Psoas muscle (tissue), 8 donors: ENCODE measurements at places on chromosomes 5 and 9. TPM values are rescaled to one million over a fixed set of nuclear protein-coding genes. Genes with fewer than 3 reads are reported as not detected.
A peak's percentile ranks its signal among the peaks of the same experiment; 100 is the strongest.

DNA sequence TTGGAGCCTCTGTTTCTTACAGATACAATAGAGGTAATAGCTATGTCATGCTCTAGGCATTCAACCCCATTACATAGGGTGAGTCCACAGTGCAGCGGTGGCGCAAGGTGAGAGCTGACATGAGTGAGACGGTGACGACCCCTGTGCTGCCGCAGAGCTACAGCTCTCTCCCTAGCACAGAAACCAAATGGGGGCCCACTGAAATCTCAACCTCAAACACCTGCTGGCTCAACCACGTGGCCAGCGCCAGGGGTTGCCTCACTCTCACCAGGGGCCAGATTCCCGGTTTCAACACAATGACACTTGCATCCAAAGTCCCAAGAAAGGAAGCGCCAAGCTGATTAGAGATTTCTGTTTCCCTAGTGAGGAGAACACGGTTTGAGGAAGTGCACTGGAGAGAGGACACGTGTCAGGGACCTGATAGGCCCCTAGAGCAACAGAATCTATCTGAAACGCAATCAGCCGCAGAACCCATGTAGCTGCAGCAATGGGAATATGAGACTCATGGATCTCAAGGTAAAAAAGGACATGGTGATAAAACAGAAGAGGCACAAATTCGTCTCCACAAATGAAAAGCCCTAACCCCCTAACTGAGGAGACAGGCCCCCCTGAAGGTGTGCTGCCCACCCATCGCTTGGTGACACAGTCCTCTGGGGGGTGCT, 114.3 kb downstream of the CRB2 start:
- DNase-seq, result no peak

DNA sequence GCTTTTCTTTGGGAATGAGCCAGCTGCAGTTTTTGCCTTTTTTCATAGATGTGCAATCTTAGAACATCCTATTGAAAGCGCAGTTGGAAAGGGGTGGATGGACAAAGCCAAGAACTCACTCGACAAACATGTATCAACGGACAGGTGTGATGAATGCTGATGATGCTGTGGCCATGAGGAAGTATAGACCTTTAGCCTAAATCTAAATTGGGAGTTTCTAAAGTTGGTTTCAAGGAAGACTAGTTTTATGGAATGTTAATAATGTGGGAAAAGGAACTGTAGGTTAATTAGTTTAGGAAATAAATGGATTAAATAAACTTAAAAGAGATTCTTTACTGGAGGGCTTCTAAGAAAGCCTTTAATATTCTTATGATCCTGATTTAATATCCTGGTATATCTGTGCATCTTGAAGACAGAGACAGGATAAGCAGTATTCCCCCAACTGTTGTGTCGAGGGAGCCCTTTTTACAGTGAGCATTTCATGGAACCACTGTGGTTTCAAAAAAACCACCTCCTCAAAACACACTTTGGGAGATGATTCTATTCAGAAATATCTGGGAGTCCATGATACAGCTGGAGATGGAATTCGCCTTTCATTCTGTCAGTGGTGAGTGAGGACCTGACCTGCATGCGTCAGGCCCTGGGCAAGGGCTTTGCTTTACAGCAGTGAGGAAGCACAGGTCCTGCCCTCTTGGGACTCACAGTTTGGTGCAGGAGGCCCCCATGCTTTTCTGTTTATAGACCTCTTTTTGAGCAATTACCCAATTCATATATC, 82.6 kb downstream of the AOPEP start:
- DNase-seq, result no peak

- DNase-seq, result no peak
Measured at GRCh38 chr5:124736805-124737188, 9.6 kb downstream of the ZNF608 start.

Gene GHR
- 32.1 TPM for total RNA-seq

DNA sequence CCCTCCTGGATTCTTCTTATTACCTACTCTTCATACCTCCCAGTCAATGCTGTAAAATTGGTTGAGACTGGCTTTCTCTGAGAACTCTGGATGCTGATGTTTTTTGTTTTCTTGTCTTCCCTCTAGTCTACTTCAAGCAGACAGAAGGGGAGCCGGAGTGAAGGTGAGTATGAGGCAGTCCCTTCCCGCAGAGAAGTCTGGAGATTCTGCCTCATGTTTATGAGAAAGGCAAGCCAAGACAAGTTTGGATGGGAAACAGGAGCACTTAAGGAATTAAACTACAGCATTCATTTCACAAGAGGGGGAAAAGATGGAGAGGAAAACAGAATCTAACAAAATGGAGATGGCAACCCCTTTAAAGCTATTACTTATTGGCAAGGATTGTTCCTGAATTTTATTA, 246.1 kb downstream of the TRIM32 start:
- no peak for DNase-seq

Gene PCDHAC2
- 0.62 TPM for total RNA-seq

Gene OTP
- not detected for total RNA-seq

Gene CARTPT
- total RNA-seq, result not detected

- DNase-seq, result no peak
Measured at GRCh38 chr9:20753761-20754160, 69.7 kb downstream of the FOCAD start.

DNA sequence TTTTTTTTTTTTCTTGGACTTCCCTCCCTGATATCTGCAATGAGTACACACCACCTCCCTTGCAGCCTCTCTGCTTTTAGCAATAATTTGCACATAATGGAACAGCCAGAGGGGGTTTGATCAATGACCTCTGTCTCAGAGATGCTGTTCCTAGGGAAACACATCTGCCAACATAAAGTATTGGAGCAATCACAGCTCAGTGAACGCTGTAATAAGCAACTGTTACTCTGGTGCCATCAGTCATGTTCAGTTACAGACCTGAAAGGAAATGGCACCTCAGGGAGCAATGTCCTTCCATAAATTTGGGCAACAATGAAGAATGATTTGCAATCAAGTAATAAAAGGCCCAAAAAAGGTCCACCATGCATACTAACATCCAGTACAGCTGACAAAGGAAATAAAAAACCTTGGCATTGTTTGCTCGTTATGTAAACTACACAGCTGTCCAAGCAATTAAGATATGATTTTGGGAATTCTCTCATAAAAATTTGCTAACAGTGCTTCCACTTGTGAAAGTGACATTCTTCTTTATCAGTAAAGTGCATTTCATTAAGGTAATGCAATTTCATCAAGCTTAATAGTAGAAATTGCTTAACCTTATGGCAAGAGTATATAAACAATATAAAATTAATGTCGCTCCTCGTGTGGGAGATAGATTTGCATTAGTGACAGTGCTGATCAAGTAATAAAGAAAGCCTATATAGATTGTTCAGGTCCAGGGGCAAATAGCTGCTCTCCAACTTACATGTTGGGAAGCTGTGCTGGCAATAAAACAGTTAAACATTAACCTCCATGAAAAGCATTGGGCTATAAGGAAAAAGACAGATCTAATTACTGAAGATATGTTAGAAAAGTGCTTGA, 167.8 kb downstream of the RASEF start:
- no peak for DNase-seq

Gene TCF7
- 1.1 TPM for total RNA-seq

Gene UNC5A
- total RNA-seq, result not detected

DNA sequence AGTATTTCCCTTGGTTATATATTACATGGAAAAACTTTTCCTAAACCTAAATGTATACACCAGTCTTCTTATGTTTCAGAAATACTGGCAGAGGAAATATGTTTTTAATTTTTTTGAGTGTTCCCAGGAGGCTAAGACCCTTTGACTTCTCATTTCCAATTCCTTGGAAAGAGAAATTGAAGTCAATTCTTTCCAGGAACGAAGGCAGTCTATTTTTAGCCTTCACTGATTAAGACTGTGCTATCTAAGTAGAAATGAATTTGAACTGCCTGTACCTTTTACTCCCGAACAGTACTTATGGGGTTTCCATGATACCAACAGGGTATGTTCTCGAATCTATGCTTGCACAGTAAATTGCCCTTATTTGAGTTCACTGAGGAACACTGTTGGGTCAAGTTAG, 340.3 kb upstream of the CD180 start:
- no peak for DNase-seq

Gene MED22
- total RNA-seq, result 14.4 TPM

- DNase-seq, result no peak
Measured at GRCh38 chr9:2700398-2700797, 16.9 kb upstream of the KCNV2 start.

DNA sequence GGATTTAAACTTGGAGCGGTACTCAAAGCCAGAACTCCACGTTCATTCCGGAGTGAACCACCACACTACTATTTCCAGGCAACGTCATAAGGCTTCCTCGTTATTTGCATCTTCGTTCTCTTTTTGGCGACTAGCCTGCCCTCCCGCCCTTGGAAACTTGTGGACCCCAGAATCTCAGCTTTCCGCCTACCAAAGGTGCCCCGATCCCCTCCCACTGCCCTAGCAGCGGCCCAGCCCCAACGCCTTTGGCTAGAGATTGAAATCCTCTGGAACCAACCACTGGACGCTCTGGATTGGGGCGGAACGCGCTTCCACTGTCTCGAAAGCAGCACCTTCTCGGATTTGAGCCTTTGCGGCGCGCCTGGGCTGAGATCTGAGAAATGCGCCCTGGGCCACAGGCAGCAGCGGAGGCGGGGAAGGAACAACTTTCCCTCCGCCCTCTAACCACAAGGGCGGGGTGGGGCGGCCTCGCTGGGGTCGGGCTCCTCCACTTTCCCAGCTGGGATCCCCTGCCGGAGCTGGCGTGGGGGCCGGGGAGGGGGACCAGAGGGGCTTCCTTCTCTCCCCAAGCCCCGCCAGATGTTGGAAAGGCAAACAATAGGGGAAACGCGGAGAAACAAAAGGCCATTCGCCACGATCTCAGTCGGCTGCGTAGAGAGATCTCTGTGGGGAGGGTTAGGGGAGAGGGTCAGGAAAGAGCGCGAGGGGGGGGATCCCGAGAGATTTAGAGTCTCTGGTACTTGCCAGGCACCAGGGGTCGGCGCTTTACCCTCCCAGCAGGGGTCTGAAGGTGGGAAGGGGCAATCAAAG, 1.3 kb downstream of the MOB3B start:
- peak; percentile 87 for DNase-seq

GRCh38 chr5:146753641-146754040, 124.9 kb downstream of the PPP2R2B start:
- no peak for DNase-seq

DNA sequence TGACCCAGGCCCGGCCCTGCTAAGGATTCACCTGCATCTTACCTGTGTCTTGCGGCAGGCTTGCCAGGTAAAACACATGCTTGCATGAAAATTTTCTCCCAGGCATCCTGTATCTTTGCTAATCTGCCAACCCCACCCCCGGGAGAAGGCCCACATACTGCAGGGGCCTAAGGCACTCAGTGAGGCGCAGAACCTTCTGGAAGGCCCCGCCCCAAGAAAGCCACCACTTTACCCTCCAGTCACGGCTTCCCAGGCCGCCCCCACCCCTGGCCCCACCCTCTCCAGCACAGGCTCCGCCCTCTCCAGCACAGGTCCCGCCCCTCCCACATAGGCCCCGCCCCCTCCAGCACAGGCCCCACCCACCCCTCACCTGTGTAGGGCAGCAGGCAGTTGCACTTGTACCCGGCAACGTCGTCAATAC, 29.8 kb upstream of the SEC16A start:
- DNase-seq, result no peak

- no peak for DNase-seq
Measured at GRCh38 chr9:94772144-94772543, 45.6 kb downstream of the AOPEP start.

DNA sequence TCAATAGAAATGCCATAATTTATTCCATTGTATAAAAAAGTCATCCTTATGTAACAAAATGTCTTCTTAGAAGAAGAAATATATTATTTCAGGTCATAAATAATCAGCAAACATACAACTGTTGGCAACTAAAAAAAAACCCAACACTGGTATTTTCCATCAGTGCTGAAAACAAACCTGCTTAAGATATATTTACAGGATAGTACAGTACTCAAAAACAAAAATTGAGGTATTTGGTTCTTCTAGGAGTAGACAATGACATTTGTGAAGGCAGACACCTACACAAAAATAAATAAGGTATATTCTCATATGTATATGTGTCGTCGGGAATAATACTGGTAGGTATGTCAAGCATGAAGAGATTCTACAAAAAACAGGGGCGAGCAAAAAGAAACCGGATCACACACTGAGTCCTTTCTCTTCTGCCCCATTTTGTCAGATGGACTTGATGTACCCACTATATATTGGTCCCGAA, 2.9 kb downstream of the DUSP1 start:
- no peak for DNase-seq

DNA sequence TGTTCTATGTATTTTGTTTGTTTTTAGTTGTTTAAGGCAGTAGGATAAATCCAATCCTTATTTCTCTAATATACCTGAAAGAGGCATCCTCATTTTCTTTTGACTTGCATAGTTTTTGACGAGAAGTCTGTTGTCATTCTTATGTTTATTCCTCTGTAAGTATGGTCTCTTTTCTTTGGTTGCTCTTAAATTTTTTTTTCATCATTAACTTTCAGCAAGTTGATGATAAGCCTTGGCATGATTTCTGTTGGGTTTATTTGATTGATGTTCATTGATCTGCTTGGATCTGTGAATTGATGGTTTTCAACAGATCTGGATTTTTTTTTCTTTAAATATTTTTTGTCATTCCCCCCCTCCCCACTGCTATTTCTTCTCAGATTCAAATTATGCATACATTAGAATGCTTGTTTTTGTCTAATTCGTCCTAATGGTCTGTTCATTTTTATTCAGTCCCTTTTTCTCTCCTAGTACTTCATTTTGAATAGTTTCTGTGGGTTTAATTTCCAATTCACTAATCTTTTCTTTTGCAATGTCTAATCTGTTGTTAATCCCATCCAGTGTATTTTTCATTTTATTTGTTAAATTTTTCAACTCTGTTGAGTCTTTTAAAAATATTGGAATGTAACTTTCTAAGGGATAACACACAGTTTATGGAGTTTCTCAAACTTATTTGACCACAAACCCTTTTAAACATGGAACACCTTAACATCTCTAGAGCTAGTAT, 495.9 kb downstream of the CSNK1G3 start:
- DNase-seq, result no peak

DNA sequence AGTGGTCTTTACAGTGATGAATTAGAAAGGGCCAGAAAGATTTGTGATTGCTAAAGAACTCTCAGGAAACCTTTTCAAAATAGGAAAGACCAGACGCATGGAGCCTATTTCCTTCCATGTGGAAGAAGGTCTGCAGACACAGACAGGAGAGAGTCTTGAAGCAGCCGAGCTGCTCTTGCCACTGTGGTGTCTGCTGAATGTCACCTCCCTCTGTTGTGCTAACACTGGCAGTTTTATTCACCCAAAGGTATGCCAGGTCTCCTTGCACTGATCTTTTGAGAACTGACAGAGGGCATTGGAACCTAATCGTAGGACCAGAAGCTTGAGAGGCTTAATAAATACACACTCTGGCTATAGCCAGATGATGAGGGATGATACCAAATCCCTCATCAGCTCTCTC, 108.7 kb downstream of the SREK1 start:
- no peak for DNase-seq

Gene SPOCK1
- 34.9 TPM for total RNA-seq

DNA sequence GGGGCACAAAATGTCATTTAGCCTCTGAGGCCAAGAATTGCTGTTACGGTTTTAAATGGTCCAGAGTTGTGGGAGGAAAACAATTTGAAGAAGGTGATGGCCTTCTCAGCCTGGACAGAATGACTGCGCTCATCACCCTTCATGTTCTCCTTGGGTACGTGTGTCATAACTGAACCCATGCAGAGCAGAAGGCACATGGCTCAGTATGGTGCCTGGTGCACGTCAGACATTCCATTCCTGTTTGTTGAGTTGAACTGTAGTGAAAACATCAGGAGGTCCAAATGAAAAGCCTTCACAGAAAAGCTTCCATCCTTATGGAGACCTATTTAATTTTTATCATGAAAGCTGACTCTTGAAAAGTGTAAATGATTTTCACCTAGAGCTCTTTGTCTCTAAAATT, 133.2 kb downstream of the CFAP90 start:
- DNase-seq, result no peak

Gene CCDC192
- total RNA-seq, result not detected
